Mucosa of descending colon (tissue), 3 donors: ENCODE measurements at places on chromosomes 5 and 9.

DNA sequence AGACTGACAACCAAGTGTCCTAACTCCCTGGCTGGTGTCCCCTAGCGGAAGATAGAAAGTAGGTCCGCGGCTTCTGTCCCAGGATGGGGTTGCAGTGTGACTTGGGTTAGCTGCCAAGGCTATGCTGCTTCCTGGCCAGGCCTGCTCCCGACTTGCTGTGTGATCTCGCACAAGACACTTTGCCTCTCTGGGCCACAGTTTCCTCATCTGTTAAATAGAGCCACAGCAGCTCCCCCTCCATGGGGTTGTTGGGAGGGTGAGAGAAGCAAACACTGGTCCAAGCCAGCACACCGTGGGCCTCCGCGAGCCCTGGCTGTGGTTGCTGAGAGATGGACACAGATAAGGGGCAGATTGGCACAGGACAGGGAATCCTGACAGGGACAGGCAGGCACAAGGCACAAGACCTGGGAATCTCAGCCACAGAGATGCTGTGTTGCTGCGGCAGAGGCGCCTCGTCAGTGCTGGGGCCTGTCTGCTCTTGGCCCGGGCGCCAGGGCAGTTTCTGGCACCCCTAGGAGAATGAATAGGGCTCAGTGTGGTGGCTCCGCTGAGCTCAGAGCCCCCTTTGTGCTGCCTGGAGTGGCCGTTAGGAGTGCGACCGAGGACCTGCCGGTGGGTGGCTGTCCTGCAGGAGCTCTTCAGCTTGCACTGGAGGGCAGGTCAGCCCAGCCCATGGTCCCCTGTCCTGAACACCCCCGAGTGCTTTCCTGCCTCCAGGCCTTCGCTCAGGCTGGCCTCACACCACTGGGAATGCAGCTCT is 1.8 kb upstream of the SH2D3C start:
- no peak for DNase-seq

DNA sequence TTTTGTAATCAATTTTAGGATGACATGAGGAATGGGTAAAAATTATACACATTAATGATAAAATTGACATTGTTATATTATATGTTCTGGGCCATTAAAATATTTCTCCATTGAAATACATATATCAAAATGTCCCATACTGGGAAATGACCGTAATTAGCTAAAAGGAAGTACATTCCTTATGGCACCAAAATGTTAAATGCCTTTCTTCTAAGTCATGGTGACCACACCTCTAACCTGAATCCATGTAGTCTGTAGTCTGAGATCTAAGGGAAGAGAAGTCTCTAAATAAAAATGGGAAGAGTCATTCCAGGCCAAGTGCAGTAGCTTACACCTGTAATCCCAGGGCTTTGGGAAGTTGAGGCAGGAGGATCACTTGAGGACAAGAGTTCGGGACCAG is 10.0 kb upstream of the GDA start:
- no peak for DNase-seq

- no peak for DNase-seq
These were observed 108.1 kb downstream of the GCNT1 start for GRCh38 chr9:76567086-76567485.

- no peak for DNase-seq
These were observed 43.4 kb upstream of the PDE8B start for GRCh38 chr5:77167063-77167462.

DNA sequence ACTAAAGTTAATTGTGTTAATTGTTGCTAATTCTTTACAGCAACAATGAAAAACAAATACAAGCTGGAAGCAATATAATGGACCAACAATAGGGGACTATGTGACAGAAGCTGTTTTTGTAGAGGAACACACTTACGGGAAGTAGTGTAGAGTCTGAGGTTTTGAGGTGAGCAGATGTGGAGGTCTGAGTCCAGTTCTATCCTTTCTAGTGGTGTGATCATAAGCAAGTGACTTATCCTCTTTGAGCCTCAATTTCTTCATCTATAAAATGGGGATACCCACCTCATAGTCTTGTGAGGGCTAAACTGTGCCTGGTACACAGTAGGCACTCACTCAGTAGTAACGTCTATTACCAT is 28.3 kb downstream of the ALG2 start:
- DNase-seq: no peak

GRCh38 chr5:83538786-83539462 is 67.4 kb downstream of the VCAN start:
- no peak for DNase-seq

DNA sequence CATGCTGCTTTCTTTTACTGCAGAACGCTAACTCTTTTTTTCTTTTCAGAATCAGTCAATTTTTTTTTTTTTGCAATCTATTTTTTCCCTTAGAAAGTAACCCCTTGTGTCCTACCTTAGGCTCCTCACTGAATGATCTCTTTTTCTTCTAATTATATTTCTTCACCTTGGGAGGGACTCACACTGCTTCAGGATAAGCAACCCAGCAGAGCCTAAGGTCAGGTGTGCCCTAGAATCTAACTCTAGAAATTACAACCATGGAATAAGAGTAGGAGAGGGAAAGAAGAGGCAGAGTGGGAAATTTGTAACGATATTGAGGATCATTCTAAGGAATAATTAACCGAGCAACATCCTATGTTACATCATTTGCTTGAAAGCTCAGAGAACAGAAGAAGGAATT is 564.0 kb upstream of the MEF2C start:
- no peak for DNase-seq

DNA sequence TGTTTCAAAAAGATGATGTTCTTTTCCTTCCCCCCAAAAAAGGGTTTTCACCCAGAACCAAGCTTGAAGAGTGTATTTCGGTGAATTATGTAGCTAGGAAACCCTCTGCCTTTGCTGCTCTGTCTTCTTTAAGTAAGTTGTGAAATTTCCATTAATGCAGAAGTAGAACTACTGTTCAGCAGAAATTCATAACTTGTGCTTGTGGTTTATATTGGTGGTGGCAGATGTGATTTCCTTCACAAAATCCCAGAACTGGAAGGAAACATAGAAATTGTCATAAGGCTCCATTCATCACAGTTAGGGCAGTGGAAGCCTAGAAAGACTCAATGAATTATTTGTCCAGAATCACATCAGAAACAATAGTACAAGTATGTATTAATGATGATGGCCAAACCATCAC is 42.1 kb upstream of the DAB2 start:
- no peak for DNase-seq

- peak; percentile 69 for DNase-seq
These were observed 947 bp upstream of the MARCHF3 start for GRCh38 chr5:127031147-127031862.

DNA sequence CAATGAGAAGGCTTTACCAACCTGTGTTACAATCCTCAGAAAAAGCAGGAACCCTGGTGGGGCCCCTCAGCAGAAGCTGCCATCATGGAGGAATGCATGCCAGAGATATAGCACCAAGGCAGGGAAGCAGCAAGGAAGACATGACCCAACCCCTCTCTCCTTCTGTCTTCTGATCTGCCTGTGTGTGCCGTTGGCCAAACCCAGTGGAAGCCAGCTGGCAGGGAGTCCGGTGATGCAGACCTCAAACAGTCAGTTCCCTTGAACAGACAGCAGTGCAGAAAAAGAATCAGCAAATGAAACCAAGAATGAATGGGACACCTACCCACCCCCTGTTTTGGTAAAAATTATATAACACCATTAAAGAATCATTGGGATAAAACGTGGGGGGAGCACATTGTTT is 234.2 kb downstream of the ZNF608 start:
- no peak for DNase-seq

DNA sequence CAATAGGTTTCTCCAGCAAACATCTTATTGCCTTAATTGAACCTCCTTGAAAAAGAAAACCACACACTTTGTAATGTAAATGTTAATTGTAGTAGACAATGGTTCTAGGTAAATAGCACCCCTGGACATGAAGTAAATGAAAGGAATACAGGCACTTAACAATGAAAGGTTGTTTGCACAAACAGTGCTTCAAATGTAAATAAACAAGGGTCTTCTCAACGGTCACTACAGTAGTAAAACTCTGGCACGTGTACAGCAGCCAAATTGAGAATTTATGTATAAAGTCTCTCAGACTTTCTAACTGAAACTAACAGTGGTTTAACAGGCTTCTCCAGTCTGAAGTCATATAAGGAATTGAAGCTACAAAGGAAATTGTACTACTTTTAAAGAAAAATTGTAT is 218.3 kb downstream of the MEF2C start:
- no peak for DNase-seq

GRCh38 chr5:40436535-40437237 is 243.0 kb upstream of the PTGER4 start:
- no peak for DNase-seq

DNA sequence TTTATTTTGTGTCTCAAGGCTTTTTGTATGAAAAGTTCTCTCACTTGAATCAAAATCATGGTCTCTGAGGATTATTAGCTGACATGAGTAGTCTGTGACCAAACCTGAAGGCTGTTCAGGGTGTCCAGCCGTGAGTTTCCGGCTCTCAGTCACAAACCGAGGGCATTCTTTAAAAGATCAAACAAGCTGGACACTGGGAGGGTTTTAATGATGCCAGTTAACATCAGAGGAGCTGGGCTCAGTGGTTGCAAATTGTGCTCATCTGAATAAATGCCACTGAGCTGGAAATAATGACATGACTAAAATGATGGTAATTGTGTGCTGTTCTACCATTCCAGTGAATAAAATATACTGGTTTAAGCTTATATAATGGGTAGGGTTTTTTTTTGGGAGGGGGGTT is 153.1 kb downstream of the FOCAD start:
- no peak for DNase-seq

DNA sequence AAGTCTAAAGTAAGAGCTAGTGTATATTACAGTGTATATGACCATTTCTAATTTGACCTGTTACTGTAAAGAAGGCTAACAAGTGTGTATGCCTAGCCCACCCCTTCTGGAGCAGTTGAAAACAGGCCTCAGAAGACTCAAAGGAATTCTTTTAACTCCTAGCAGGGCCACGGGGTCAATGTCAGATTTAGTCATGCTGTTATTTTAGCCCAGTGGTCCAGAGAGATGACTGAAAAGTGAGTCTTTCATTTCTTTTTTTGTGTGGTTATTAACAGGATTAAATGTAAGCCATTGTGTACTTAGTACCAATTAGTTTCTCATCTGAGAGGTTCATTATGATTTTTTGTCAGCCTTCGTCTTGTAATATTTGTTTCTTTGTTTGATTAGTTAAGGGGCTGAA is 24.4 kb downstream of the ZCCHC7 start:
- DNase-seq: no peak

GRCh38 chr5:61617039-61617438 is 285.0 kb downstream of the ZSWIM6 start:
- no peak for DNase-seq

DNA sequence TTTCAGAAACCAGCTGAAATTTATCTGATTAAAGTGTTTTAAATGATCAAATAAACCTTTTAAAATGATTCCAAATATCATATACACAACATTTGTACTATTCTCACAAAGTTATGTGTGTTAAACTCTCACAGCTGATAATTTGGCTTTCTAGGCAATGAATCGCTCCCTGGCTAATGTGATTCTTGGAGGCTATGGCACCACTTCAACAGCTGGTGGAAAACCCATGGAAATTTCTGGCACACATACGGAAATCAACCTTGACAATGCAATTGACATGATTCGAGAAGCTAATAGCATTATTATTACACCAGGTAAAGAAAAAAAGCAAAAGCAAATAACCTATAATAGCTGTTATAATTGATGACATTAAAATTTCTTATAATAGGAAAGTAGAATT is 72.4 kb downstream of the NNT start:
- no peak for DNase-seq

GRCh38 chr9:138046641-138047301 is 169.2 kb downstream of the CACNA1B start:
- DNase-seq: peak; percentile 43

DNA sequence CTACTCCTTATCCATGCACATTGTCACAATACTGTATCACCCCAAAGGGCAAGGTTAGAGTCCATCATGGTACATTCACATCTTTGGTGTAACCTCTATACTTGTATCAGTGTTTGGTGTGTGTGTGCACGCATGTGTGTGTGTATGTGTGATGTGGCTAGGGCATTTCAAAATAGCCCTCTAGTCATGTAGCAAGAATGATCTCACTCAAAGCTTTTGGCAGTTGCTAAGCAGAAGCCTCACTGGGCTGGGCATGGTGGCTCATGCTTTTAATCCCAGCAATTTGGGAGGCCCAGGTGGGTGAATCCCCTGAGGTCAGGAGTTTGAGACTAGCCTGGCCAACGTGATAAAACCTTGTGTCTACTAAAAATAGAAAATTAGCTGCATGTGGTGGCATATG is 245.3 kb downstream of the ADGRV1 start:
- DNase-seq: no peak

DNA sequence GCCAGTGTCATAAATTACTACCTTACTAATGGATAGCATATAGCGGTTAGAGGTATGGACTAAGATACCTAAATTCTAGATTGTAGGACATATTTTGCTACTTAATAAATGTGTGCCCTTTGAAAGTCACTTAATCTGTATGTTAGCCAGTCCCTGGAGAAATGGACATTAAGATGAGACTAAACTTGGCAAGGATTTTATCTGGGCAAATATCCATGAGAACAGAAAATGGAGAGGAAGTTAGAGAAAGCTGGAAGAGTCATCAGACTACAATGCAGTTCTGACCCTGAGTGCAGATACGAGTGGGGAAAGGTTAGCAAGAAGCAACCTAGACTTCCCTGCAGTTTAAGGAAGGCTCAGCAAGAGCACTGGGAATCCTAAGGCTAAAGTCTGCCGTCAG is 33.0 kb downstream of the TBCA start:
- DNase-seq: no peak

- no peak for DNase-seq
These were observed 257.7 kb upstream of the KLF9 start for GRCh38 chr9:70672161-70672649.

DNA sequence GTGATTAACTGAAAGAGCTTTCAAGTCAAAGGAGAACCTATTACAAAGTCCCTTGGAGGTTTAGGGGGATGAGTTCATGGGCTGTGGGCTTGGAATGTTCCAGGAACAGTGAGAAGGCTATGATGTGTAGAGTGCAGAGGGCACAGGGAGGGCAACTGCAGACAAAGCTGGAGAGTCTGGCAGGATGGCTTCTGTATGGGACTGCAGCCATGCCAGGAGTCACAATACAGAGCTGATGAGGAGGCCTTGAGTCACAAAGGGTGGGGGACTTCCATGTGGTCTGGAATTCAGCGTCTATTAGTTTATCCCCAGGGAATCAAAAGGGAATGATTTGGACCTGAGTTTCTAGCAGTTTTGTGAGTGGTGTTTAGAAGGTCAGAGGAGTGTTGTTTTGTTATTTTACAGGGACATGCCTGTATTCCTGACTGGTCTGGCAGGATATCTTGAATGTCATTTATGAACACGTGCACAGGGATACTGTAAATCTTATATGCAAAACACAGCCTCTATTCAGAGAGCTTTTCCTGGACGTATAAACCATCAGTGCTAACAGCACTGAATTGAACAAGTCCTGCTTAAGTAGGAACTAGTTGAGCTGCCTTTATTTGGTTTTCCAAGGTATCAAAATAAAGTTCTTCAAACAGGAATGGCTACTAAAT is 14.3 kb upstream of the TEK start:
- no peak for DNase-seq
